CD8-positive, alpha-beta memory T cell (primary cell): ENCODE measurements at places on chromosomes 4 and X. TPM values are rescaled to one million over a fixed set of nuclear protein-coding genes. Genes with fewer than 3 reads are reported as not detected.
A peak's percentile ranks its signal among the peaks of the same experiment; 100 is the strongest.

COX7B2 gene
- total RNA-seq = not detected

TCEAL7 gene
- total RNA-seq = not detected

MAGEA4 gene
- not detected for total RNA-seq

LRCH2 gene
- not detected for total RNA-seq

GAGE2A gene
- total RNA-seq = not detected

MRPS18C gene
- total RNA-seq = 87.2 TPM

- no peak for DNase-seq
- no peaks in the 10 kb centered on the region for H3K36me3 ChIP-seq
- H3K4me3 ChIP-seq = no peak overlapping the region
- no peaks in the 10 kb centered on the region for H3K4me1 ChIP-seq
- H3K27ac ChIP-seq = no peak overlapping the region
These were observed 16.5 kb downstream of the ADH6 start for GRCh38 chr4:99202536-99202935.

DNA sequence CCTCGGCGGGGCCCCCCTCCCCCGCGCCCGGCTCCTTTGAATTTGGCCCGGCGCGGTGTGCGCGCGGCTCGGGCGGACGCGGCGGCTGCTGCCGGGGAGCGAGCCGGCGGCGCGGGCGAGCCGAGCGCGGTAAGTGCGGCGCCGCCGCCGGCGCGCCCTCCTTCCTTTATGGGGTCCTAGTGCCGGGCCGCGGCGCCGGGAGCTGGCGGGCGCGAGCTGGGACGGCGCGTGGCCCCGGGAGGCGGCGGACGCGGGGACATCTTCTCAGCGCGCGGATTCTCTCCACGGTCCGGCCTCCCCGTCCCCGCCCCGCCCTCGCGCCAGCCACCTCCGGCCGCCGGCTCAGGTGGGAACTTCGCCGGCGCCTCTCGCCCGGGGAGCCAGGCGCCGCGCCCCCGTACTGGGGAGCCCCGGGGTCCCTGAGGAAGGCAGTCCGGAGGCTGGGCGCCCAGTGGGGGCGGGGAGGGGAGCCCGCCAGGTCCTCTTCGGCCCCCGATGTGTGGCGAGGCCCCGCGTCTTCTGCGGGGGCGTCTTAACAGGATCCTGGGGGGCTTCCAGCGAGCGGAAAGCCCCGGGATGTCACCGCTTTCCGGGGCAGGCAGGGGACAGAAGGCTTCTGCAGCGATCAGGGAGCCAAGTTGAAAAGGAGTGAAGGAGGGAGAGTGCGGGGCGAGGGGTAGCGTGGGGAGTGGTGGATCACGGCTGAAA lies 98.4 kb upstream of the TENM3 start:
- no peak overlapping the region for H3K27ac ChIP-seq
- H3K4me1 ChIP-seq = no peaks in the 10 kb centered on the region
- H3K27me3 ChIP-seq = peaks cover 10% of the 10 kb centered on the region
- H3K4me3 ChIP-seq = no peak overlapping the region

- DNase-seq = no peak
- H3K4me3 ChIP-seq = no peak overlapping the region
- no peak overlapping the region for H3K27ac ChIP-seq
- no peaks in the 10 kb centered on the region for H3K4me1 ChIP-seq
- no peaks in the 10 kb centered on the region for H3K27me3 ChIP-seq
- H3K36me3 ChIP-seq = no peaks in the 10 kb centered on the region
These were observed 102.5 kb upstream of the SPANXN4 start for GRCh38 chrX:142923201-142923600.

GRCh38 chrX:129786210-129786651 lies 6.5 kb downstream of the SASH3 start:
- H3K27ac ChIP-seq = peak overlapping the region; percentile 16
- H3K36me3 ChIP-seq = peaks cover 39% of the 10 kb centered on the region
- peaks cover 52% of the 10 kb centered on the region for H3K4me1 ChIP-seq
- H3K4me3 ChIP-seq = peak overlapping the region; percentile 41
- no peaks in the 10 kb centered on the region for H3K27me3 ChIP-seq

- DNase-seq = no peak
- H3K27ac ChIP-seq = no peak overlapping the region
- no peaks in the 10 kb centered on the region for H3K4me1 ChIP-seq
These were observed 125.9 kb upstream of the PJA1 start for GRCh38 chrX:69291116-69291515.

DNA sequence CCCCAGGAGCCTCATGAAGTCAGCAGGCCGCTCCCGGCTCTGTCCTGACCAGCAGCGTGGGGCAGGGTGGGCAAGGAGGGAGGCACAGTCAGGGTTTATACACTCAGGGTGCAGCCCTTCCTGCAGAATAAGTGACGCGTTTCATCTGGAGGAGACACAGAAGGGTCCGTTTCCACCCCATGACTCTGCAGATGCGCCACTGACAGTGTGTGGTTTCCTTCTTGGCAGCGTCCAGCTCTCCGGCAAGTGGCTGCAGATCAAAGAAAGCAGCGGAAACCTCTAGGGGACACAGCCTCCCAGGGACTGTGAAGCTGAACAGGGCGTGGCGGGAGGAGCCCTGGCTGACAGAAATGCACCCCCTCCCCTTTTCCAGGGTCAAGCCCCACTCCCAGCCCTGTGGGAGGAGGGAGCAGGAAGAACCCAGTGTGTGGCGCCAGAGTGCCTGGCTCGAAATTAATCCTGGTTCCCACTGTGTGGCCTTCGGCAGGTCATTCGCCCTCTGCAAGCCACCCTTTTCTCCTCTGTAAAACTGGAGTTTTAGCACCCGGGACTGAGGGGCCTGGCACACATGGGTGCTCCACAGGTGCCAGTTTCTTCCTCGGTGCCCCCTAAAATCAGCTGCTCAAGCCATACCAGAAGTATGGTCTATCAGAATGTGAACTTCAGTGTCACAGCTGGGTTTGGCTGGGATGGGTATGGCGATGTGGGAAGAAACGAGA lies 17.3 kb upstream of the TBC1D14 start:
- peak overlapping the region; percentile 73 for H3K27ac ChIP-seq
- H3K27me3 ChIP-seq = no peaks in the 10 kb centered on the region

GRCh38 chr4:52251864-52252263 lies 200.8 kb downstream of the SPATA18 start:
- H3K36me3 ChIP-seq = no peaks in the 10 kb centered on the region
- H3K4me1 ChIP-seq = no peaks in the 10 kb centered on the region
- no peak overlapping the region for H3K4me3 ChIP-seq

- no peak overlapping the region for H3K4me3 ChIP-seq
- H3K4me1 ChIP-seq = peaks cover 4% of the 10 kb centered on the region
- no peak overlapping the region for H3K27ac ChIP-seq
- H3K36me3 ChIP-seq = no peaks in the 10 kb centered on the region
These were observed 35.1 kb upstream of the ZNF41 start for GRCh38 chrX:47518144-47518543.

DNA sequence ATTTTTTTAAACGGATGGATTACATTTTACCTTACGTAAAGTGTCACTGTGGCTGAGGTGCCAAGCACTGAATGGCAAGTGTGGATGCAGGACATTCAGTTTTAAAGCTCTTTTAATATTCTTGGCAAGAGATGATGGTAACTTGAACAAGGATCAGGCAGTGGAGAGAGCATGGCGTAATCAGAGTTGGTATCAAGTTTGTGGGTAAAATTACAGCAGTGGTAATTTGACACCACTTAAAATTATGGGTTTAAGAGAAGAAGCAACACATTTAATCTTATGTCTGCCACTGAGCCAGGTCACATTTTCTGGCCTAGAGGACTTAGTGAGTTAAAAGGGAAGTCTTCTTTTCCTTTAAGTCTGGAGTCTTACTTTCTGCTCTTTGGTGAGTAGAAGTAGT lies 100.5 kb downstream of the NAA11 start:
- no peak for DNase-seq
- H3K4me3 ChIP-seq = no peak overlapping the region
- H3K27ac ChIP-seq = no peak overlapping the region
- no peaks in the 10 kb centered on the region for H3K27me3 ChIP-seq
- H3K36me3 ChIP-seq = no peaks in the 10 kb centered on the region

DNA sequence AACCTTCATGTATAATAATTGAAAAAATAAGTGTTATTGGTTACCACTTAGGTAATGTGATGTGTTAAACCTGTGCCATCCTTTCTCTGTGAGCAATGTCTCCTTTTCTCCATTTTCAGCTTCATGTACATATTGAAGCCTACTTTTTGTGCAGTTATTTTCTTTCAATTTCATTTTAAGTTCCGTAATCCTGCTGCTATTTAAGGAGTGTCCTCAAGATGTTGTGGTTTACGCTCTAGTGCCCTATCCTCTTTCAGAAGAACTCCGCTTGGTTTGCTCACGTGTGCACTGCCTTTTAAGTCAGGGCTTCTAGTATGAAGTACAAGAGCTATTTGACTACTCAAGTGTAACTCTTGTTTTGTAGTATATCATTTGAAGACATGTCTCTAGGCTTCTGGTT lies 2253.2 kb upstream of the TENM3 start:
- H3K4me1 ChIP-seq = no peaks in the 10 kb centered on the region
- no peak overlapping the region for H3K27ac ChIP-seq
- no peak overlapping the region for H3K4me3 ChIP-seq
- H3K36me3 ChIP-seq = no peaks in the 10 kb centered on the region

DNA sequence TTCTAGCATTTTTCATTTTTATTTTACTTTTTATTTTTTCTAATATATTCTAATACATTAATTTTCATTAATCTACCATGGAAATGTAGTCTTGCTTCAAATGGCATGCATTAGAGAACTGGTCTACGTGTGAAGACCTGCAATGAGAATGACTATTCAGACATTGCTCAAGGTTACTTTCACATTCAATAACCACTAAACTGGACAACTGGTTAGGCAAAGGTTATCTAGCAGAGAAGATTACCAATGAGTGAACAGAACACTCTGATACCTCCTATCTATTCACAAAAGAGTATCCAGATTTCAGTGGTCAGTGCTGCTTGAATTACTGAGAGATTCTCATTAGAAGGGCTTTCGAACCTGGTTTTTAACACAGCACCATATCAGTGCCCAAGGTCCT lies 58.9 kb upstream of the ARHGAP24 start:
- no peaks in the 10 kb centered on the region for H3K27me3 ChIP-seq
- H3K4me3 ChIP-seq = no peak overlapping the region
- no peak for DNase-seq
- no peak overlapping the region for H3K27ac ChIP-seq
- H3K4me1 ChIP-seq = no peaks in the 10 kb centered on the region

DNA sequence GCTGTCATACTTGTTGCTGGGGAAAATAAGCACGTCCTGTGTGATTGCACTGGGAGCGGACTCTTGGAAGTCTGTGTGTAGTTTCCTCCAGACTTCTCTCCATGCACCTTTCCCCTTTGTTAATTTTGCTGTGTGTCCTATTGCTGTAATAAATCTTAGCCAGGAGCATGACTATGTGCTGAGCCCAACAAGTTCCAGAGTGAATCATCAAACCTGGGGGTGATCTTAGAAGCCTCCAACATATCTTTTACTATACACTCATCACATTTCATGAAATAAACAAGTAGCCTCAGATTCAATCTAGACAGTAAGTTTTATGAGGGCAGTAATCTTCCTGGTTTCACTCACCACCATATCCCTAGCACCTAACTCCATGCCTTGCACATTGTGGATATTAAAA lies 43.3 kb upstream of the FGF13 start:
- H3K27me3 ChIP-seq = no peaks in the 10 kb centered on the region
- H3K36me3 ChIP-seq = no peaks in the 10 kb centered on the region

GRCh38 chrX:74147439-74147838 lies 156.5 kb upstream of the ZCCHC13 start:
- H3K27me3 ChIP-seq = no peaks in the 10 kb centered on the region
- no peak overlapping the region for H3K27ac ChIP-seq

- no peak for DNase-seq
- no peak overlapping the region for H3K4me3 ChIP-seq
- no peaks in the 10 kb centered on the region for H3K4me1 ChIP-seq
- no peaks in the 10 kb centered on the region for H3K27me3 ChIP-seq
These were observed 12.6 kb downstream of the PPA2 start for GRCh38 chr4:105461221-105461620.

- no peak for DNase-seq
- no peaks in the 10 kb centered on the region for H3K36me3 ChIP-seq
- no peak overlapping the region for H3K4me3 ChIP-seq
- no peaks in the 10 kb centered on the region for H3K4me1 ChIP-seq
These were observed 622.9 kb upstream of the DIPK2B start for GRCh38 chrX:45823536-45823935.

GRCh38 chr4:89331686-89332544 lies 24.3 kb upstream of the GPRIN3 start:
- H3K27me3 ChIP-seq = no peaks in the 10 kb centered on the region
- no peak for DNase-seq
- H3K4me3 ChIP-seq = no peak overlapping the region
- H3K4me1 ChIP-seq = peaks cover 3% of the 10 kb centered on the region
- no peaks in the 10 kb centered on the region for H3K36me3 ChIP-seq

DNA sequence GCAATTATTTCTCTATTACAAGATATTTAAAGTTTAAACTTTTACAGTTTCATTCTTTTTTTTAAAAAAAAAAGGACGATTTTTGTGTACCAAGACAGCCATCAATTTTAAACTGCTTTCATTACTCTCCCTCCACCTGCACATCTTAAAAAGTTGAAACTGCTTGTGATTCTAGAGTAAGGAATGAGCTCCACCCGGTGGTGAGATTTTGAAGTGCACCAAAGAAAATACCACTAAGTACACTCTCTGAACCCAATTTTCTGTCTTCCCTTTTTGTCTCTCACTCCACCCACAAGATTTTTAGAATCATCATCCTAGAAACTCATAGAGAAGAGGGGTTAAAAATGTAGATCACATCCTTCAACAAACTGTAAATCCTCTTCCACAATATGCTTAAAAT lies 91.3 kb upstream of the WDR44 start:
- no peaks in the 10 kb centered on the region for H3K4me1 ChIP-seq
- no peak overlapping the region for H3K27ac ChIP-seq
- no peaks in the 10 kb centered on the region for H3K36me3 ChIP-seq

DNA sequence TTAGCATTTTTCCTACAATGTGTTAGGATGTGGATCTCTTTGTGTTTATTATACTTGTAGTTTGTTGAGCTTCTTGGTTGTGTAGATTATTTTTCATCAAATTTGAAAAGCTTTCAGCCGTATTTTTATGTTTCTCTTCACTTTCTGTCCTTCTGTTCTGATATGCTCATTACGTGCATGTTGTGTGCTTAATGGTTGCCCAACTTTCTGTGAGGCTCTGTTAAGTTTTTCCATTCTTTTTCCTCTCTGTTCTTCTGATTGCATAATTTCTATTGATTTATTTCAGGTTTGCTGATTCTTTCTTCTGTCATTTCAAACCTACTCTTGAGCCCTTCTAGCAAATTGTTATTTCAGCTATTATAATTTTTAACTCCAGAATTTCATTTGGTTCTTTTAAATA lies 478.2 kb downstream of the IL1RAPL1 start:
- no peak overlapping the region for H3K27ac ChIP-seq
- no peaks in the 10 kb centered on the region for H3K36me3 ChIP-seq
- no peak for DNase-seq
- no peak overlapping the region for H3K4me3 ChIP-seq
- H3K27me3 ChIP-seq = no peaks in the 10 kb centered on the region

DNA sequence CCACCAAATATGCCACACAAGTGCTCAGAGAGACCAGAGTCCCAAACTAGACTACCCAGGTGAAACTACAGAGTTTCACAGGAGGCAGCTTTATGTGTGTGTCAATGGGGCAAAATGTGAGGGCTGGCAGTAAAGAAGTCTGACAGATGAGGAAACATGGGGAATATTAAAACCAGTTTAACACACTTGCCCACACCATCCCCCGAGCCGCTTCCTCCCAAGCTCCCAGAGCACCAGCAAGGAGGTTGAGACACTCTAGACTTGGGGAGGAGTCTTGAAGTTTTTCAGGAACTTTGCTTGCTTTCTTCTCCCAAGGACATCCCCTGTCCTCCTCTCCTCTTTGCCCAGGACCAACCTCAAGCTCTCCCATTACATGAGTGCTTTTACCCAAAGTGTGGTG lies 94.7 kb upstream of the SPRY1 start:
- no peaks in the 10 kb centered on the region for H3K36me3 ChIP-seq
- no peaks in the 10 kb centered on the region for H3K4me1 ChIP-seq
- H3K4me3 ChIP-seq = no peak overlapping the region
- no peaks in the 10 kb centered on the region for H3K27me3 ChIP-seq
- DNase-seq = no peak
